T-cell (primary cell): ENCODE measurements at places on chromosomes 7 and 10.

DNA sequence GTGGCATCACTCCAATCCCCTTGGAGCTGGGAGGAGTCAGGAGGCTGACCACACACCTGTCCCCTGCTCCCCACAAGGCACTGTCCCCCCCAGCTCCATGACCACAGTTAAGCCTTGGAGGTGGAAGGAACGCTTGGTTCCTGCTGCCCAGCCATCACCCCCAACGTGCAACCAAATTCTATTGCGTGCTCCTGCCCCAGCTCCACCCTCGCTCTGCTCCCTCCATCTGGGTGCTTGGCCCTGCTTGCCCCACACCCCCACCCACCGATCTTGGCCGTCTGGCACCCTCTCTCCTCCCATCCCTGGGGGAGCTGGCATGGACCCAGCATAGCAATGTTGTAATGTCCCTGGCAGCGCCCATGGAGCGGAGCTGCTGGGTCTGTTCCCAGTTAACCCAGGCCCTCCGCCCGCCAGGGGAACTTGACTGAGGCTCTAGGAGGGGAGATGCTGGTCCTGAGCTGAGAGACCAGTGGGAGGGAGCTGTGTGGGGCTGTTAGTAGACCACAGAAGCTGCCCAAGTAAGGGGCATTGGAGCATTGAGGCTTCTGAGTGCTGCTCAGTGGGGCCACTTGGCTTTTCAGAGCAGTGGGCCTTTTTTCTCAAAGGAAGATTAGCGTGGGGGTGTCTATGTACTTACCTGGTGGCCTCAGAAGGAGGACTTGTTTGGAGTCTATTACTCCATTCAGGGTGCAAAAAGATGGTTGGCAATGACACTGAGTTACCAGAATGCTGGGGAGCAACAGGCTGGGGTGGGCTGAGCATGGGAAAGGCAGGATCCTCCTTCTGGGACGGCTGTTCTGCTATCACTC is 1.1 kb downstream of the EPHB6 start:
- DNase-seq: no peak

DNA sequence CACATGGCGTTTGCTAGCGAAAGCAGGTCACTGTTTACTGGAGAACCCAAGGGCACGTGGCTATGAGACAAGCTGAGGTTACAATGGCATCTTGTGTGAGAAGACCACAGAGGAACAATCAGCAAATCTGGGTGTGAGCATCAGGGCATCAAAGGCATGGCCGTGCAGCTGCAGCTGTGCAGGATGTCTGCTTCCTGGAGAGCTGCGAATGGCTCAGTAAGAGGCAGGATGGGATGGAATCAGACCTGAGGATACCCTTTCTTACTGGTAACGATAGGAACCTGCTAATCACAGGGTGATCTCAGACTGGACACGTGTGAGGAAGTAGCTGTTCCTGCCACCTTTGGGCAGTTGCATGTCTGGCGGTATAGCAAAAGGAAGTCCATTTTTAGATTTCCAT is 119.5 kb downstream of the RNF216 start:
- no peak for DNase-seq

GRCh38 chr10:132591166-132591971 is 53.8 kb downstream of the INPP5A start:
- DNase-seq: no peak

GRCh38 chr7:94396596-94396995 is 1.9 kb downstream of the COL1A2 start:
- DNase-seq: no peak

DNA sequence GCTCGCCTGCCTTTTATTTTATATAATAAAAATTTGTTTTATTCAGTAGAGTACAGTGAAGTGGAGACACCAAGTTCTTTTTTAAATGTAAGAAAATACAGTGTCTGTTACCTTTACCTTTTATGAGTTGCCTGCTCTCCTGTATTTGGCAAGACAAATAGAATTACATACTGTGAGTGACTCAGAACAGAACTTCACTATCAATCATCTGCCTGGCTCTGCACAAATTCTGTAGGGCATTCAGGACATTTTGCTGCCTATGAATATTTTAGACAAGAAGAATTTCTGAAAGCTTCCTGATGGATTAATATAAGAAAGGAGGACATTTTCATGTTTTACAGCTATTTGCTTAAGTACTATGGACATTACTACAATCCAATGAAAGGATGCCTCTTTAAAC is 135.4 kb upstream of the PHF14 start:
- no peak for DNase-seq
